Cerebellum (tissue), 4 donors: ENCODE measurements at places on chromosomes 16 and 17.

GRCh38 chr16:85392756-85393673 is 220.1 kb upstream of the GSE1 start:
- DNase-seq, result no peak

DNA sequence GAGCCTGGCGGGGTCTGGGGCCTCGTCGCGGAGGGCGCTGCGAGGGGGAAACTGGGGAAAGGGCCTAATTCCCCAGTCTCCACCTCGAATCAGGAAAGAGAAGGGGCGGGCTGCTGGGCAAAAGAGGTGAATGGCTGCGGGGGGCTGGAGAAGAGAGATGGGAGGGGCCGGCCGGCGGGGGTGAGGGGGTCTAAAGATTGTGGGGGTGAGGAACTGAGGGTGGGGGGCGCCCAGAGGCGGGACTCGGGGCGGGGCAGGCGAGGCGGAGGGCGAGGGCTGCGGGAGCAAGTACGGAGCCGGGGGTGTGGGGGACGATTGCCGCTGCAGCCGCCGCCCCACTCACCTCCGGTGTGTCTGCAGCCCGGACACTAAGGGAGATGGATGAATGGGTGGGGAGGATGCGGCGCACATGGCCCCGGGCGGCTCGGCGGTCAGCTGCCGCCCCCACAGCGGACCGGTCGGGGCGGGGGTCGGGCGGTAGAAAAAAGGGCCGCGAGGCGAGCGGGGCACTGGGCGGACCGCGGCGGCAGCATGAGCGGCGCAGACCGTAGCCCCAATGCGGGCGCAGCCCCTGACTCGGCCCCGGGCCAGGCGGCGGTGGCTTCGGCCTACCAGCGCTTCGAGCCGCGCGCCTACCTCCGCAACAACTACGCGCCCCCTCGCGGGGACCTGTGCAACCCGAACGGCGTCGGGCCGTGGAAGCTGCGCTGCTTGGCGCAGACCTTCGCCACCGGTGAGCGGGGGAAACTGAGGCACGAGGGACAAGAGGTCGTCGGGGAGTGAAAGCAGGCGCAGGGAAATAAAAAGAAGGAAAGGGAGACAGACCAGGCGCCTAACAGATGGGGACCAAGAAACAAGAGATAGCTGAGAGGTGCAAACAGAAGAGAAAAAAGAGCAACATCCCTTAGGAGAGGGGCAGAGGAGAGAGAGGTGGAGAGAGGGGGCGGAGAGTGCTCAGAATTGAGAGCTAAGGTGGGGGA is at the start of gene PNMT:
Gene PNMT, plus strand, starts transcription at position 509 of the 980 bp plus-strand sequence. Its CDS starts 23 bp downstream, at position 532.
- DNase-seq, result peak; percentile 43

GRCh38 chr17:70104791-70105523 is 29.9 kb downstream of the KCNJ16 start:
- DNase-seq, result peak; percentile 4

DNA sequence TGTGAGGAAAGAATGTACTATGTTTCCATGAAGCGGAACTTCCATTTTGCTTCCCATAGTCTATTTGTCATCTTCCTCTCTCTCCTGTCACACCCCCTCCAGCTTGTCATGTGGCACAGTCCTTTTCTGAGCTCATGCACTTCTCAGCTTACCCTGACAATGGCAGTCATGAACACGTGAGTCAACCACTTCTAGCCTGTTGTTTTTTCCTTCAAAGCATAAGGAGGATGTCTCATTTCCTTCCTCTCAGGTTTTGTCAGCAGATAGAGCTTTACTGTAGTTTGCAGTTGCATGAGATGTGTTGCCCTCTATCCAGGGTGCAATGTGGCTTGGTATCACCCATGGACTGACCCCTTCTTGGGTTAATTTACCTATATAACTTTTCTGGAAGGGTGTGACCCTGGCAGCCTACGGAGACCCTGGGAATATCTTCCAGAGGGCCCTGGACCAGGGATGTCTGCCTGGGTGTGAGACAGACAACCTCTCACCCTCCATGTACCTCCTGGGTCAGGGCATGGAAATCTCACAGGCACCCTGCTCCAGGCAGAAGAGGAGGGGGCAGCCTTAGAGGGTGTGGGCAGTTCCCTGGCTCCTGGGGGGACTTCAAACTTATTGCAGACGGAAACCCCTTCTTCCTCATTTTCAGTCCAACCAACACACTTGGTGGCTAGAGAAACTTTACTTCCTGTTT is 4.0 kb upstream of the ZNF267 start:
- DNase-seq, result no peak
